Anterior cingulate cortex (tissue), 58 donors: ENCODE measurements at places on chromosomes 5 and 9.

GRCh38 chr5:111243318-111243717 is 19.1 kb downstream of the CAMK4 start:
- DNase-seq: no peak

- DNase-seq: no peak
Measured at GRCh38 chr5:14396737-14397136, 184.9 kb upstream of the OTULINL start.

DNA sequence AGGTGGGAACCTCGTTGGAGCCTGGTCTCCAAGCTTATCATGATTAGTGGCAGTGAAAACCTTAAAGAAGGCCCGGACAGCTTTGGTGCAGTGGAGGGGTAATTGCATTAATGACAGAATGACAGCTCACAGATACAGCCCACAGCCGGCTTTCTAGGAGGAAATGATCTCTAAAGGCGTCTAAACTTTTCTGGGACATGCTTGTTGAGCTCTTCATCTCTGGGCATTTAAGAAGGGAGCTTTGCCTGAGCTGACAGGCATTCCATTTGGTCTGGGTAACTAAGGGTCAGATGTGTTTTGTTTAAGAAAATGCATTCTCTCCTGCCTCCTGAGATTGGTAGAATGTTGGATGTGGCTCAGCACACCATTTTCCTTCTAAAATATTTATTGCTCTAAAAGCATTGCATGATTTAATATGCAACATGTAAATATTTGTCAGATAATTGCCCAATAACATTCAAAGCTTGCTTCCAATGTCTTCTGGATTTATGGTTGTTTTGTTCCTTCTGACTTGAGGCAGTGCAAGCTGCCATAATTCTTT is 4.0 kb downstream of the ANKRD33B start:
- DNase-seq: no peak

DNA sequence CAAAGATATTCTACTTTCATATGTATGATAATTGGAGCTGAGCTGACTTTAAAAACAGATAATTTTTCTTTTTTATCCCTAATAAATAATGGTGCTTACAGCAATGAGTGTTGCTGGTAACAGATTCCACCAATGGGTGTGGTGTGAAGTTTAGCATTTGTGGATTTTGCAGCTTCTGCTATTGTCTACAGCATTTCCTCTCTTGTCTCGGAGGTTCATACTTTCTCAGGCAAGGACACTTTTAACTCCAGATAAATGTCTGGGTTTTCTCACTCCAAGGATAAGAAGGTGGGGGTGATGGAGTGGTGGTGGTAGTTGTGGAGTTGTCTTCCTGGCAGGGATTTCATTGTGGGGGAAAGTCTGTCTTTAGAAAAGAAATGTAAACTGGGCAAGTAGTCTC is 120.0 kb upstream of the CDKN2B start:
- DNase-seq: no peak

DNA sequence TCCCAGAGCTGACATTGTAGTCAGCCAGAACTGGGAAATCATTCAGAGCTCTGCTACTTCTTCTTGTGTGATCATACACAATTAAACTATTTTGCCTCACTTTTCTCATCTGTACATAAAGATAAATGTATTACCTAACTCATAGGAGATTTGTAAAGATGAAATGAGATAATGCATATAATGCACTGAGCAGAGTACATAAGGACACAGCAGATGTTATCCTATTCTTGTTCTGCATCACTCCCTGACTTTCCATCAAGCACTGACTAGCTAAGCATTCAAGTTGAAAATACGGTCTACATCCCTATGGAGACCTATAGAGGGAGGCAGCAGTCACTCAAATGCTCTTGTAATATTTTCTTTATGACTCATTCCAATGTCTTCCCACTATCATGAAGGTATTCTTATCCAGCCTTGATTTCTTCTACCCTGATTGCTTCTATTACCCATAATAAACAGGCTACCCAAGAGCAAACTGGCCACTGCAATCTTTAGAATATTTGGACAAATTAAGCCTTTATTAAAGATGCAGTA is 16.3 kb upstream of the PRR16 start:
- no peak for DNase-seq

- no peak for DNase-seq
Measured at GRCh38 chr9:109901201-109901600, 121.2 kb downstream of the PALM2AKAP2 start.

DNA sequence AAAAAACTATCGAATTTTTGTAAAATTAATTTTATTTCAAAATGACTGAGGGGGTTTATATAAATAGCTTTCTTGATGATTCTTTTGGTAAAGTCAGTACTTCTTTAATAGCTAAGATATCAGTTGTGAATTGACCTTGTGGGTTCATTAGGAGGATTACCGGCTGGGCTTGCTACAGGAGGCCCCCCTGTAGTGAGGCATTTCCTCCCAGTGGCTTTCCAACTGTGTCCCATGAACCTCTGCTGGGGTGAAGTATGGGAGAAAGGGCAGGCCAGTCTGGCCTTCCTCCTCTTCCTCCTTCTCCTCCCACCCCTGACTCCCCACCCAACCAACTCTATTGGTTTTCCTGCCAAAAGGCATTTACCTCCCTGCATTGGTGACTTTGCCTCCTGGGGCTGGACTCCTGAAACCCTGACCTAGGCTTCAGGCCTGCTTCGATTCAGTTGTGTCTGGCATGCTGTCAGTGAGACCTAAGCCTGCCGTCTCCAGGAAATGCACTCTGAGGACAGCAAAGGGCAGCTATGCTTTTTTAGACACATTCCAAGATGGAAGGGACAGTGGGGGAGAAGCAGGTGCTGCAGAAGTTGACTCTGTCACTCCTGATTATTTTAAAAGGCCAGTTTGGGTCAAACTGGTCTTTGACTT is 144.8 kb downstream of the HSPA4 start:
- DNase-seq: no peak

DNA sequence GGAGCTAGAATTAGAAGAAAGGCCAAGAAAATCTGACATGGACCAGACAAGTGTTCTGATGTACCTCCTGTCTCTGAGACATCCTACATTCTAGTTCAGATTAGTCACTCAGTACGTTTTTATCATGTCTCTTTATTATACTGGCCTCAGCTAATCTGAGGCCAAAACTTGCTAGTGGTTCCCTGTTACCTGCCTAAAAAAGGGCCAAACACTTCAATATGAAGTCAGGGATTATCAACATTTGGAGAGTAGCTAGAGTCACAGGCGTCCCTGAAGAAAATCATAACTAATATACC is 587.4 kb downstream of the PRELID2 start:
- DNase-seq: no peak

DNA sequence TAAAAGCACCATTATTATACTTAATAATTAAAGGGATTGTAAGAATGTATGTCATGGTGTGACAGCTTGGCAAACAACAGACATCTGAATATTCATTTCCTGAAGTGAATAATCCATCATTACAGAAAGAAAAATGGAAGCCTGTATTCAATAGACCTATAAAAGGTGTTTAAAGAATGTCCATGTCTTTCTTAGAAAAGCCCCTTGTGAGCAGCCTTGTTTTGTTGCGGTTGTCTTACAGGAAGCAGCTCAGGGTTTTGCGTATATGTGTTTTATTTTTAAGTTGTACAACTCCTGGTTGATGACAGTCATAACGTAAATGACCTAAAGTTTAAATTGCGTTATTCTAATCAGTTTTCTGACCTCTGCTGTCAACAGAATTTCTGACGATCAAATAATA is 53.8 kb downstream of the CAST start:
- no peak for DNase-seq

- peak; percentile 4 for DNase-seq
Measured at GRCh38 chr5:158074992-158075769, 216.2 kb upstream of the CLINT1 start.

DNA sequence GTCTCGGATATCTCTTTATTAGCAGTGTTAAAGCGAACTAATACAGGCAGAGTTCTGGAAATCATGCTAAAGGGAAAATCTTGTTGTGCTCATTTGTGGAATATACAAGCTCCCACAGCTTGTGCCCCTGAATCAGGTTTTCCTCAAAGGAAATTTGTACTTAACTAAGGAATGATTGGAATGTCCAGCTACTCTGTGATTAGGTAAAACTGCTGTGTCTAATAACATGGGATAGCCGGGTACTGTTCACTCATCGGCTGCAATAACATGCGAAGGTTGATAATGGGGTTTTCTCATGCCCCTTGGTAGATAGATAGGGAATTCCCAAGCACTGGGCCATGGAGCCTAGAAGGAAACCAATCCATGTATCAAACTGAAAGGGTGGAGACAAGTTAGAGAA is 306.7 kb downstream of the NR2F1-AS1 start:
- DNase-seq: no peak

DNA sequence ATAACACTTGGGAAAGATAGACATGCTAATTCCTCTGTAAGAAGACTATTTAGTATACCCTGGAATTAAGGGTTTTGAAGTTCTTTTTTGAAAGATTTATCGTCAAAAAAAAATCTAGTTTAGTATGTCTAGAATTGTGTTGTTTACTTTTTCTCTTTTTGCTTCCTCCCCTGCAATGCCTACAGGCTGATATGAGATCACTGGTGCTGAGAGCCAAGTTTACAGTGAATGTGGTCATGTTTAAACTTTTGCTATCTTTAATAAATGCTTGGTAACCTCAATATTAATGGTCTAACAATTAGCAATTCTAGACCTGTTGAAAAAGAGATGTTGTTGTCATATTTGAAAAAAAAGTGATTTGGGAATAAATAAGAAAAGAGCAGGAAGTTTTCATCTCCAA is 86.1 kb downstream of the CWC27 start:
- no peak for DNase-seq

DNA sequence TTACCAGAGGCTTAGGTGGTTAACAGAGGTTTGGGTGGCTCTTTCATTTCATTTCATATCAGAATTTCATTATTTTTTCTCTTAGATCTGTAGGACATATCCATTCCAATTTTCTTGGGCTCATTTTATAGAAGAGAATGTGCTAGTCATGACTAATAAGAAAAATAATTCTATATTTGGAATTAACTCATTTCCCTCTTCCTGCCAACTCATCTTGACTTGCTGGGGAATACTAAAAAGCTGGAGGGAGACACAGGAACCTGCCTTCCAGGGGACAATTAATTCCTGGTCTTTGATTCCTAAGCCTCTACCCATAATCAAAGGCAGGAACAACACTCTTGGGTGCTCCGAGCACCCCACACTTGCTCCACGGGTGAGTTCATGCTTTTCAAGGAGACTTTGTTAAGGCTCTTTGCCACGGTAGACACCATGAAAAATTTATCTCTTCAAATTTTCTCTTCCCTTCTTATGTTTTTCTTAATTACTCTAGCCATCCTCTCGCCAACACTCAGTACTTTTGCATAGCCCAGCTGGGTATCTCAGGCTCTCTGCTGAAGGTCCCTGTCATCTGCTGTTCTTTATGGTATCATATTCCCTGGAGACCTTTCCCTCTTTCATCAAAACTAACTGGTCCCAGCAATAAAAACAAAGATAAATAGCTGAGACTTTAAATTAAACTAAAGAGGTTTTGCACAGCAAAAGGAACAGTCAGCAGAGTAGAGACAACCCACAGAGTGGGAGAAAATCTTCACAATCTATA is 273.9 kb downstream of the NPR3 start:
- no peak for DNase-seq

DNA sequence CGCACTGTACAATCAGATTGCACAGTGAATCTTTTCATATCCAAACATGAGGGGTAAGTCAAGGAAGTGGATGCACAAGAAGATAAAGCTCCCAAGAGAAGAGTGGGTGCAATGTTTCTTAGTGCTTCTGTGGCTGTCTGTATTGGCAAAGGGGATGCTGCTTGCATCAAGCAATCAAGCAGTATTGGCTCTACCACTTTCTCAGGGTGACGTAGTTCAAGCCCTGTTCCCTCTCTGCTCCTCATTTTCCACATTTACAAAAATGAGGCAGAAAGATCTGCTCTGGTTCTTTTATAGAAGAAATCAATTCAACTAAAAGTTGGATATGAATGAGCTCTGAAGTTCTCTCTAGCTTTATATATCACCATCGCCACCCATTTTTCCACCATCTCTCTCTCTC is 2.3 kb downstream of the TNFSF8 start:
- no peak for DNase-seq

GRCh38 chr5:143417503-143418139 is 14.1 kb upstream of the NR3C1 start:
- no peak for DNase-seq

- DNase-seq: no peak
Measured at GRCh38 chr5:123093111-123093600, 4.1 kb downstream of the PRDM6 start.

GRCh38 chr9:107755246-107755645 is 265.7 kb upstream of the KLF4 start:
- DNase-seq: no peak

- no peak for DNase-seq
Measured at GRCh38 chr9:81841333-81841732, 86.9 kb upstream of the SPATA31D4 start.

DNA sequence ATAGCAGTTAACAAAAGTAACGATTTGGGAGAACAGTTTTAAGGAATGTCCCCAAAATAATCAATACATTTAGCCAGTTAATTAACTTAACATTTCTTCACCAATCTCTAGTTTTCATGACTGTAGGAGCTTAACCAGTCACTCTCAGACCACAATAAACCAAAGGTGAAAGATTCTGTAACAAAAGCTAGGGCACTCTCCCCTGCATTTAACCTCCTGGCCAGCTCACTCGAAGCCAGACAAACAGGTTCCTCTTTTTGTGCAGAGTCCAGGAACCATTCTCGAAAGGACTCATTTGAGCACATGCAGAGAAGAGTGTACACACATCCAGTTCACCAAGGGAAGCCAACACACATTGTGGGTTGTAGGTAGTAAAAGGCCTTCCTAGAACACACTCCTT is 6.5 kb downstream of the IL7R start:
- DNase-seq: no peak

- DNase-seq: no peak
Measured at GRCh38 chr5:60668686-60669304, 31.2 kb downstream of the DEPDC1B start.

DNA sequence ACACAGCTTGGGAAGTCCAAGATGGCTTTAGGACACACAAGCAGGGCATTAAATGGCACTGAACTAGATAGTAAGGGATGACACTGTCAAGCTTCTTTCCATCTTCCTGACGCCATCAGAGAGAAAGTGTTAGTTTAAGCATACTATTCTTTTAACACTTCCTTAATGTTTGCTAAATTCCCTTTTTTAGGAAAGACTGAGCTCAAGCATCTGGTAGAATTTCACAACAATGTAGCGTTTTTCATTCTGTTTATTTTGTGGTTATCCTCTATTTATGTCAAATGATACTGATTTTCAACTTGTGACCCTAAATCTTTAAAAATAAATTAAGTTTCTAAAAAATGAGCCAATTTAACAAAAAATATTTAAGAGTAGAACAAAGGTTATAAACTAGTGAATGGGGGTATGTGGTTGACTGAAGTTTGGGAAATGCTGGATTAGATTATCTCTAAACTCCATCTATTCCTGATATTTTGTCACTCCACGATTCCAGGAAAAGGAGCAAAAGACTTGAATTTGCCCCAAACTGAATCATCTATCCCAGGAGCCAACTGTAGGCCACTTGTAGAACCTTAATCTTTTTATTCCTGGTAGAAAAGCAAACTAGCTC is 147.4 kb upstream of the KLF9 start:
- no peak for DNase-seq

DNA sequence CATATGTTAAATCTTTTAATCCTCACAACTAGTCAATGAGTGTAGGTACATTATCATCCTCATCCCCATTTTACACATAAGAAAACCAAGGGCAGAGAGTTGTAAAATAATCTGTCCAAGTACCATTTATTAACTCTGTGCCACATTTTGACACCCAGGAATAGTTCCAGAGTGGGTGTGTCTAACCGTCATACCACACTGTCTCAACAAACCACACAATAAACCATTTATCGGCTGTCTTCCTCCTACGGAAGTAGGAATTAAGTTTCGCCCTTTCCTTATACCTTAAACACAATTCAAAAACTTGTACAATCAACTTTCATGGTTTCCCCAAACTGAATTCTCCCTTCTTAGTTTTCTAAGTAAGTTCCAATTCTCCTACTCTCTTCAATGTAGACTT is 11.4 kb downstream of the AP3B1 start:
- DNase-seq: no peak
